Brain pericyte (primary cell): ENCODE measurements at places on chromosomes 1 and 21.

DNA sequence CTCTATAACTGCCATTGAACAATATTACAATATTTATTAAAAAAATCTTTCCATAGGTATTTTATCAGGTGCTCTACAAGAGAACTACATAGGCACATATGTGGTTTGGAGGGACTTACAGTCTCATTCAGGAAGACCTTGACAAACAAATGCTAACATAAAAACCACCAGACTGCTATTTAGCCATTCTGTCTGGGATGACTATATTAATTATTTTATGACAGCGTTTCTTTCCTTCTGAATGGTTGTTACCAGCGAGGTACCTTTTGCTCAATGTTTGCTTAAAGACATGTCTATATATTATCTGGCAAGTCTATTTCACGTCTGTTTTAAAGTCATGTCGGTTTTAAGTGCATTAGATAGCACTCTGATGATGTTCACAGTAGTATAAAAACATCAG lies 69.7 kb downstream of the RUNX1 start:
- no peak for DNase-seq

DNA sequence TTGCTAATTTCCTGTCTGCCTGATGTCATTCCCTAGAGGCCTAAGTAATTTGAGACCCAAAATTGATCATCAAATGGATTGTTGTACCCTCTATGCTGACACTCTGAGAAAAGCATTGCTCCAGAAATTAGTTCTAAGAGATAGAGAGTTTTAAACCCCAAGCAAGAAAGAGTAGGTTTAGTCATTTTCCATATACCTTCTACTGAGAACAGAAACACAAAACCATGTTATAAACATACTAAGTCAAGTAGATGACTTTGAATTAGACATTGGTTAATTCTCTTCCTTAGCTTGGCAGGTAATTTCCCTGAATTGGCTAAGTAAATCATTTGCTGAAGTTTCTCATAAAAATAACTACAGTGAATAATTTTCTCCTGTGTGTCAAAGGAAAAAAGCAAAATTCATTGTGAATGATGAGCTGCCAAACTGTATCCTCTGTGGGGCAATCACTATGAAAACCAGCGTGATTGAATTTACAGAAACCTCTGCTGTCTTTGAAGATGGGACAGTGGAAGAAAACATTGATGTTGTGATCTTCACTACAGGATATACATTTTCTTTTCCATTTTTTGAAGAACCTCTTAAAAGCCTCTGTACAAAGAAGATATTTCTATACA lies 20.1 kb downstream of the FMO4 start:
- DNase-seq: no peak

- DNase-seq: no peak
Observed at GRCh38 chr1:3502641-3503524, 48.4 kb downstream of the ARHGEF16 start.

DNA sequence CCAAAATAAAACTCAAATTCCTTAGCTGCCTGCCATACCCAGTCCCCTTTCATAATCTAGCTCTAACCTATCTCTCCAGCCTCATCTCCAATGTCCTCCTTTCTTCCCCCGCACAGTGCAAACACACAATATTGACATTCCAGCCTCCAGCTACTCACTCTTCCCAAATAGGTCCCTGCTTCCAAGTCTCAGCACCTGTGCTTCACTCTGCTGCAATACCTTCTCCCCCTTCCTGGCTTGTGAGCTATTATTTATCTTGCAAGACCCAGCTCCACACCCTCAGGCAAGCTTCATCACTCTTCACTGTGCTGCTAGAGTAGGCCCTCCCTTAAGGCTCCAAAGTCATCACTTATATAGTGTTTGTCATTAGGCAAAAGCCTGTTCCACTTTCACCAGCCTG lies 9.7 kb downstream of the PLPP3 start:
- DNase-seq: no peak

GRCh38 chr21:45836694-45837670 lies 144.6 kb upstream of the COL6A1 start:
- no peak for DNase-seq

DNA sequence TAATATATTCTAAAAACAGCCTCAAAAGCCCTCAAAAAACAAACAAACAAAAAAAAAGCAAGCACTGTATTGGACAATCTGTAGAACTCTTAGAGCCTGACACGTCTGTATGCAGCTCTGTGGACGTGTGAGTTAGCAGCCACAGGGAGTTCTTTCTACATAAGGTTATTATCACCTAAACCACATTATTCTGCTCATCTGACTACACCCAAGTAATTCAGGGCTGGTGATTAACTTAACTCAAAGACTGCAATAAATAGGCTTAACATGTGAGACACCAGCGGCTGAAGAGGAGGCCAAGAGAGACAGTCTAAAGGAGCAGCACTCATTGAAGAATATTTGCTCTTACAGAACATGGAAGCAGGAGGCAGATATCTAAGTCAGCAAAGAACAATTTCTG lies 316.0 kb downstream of the VAV3 start:
- DNase-seq: no peak

DNA sequence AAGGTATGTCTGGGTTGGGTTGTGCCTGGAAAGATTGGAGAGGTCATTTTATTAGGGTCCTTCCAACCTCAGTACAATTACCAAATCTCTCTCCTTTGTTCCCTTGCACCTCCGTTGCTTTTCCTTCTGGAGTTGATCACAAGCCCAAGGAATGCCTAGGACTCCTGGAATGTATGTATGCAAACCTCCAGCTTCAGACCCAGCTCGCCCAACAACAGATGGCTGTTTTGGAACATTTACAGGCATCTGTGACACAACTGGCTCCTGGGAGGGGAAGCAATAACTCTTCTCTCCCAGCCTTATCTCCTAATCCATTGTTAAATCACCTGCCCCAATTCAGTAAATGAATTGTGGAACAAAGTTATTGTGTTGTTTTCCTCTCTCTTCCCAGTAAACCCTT lies 8.3 kb downstream of the TSACC start:
- no peak for DNase-seq

DNA sequence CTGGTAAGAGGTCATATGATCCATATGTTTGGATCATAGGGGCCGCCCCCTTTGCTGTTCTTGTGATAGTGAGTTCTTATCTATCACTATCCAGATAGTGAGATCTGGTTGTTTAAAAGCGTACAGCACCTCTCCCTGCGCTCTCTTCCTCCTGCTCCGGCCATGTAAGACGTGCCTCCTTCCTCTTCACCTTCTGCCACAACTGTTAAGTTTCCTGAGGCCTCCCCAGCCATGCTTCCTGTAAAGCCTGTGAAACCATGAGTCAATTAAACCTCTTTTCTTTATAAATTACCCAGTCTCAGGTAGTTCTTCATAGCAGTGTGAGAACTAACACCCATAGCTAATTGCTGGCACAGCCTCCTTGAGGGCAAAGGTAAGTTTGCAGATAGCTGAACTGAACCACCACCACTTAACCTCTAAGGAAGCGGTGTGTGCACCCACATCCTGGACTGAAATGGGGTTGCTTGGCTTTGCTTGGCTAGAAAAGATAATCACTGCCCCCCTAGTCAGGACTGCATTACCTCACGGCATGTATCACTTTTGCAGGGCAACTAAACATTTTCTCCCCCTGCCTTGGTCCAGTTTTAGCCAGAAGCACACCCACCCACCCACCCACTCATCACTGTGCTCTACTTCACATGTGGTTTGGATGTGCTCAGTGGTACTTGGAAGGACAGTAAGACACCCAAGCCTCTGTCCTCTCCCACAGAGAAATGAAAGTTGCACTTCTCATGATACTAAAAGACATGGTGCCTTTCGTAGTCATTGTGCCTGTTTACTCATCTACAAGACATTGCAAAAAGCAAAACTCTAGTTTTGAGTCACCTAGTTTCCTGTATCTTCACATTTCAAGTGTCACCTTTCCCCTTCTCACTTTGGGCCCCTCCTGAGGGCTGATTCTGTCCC lies 23.1 kb upstream of the PTAFR start:
- DNase-seq: no peak

DNA sequence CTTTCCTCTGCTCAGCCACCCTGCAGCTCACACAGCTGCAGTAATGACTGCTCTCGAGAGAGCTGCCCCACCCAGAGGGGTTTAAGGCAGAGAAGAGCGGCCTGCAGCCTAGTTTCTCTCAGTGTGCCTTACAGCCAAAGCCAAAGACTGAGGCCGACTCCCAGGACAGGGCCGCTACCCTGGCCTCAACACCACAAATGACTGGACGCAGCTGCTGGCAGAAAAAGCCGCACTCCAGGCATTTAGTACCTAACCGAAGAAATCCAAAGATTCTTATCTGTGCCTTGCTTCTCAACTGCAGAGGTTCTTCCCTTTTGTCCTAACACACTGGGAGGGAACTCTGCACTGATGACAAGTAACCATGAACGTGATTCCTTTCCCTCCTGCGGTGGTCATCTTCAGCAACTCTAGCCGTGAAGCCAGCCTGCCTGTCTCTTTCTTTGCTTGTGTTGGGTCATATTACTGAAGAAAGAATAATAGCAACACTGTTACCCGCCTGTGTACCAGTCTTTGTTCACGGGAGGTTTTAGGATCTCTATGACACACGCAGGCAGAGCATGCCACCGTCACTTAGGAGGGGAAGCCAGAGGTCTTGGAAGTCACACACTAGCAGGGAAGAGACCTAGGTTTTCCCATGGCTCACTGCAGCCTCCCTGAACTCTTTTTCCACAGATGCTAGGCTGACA lies 202.7 kb downstream of the RHOU start:
- DNase-seq: peak; percentile 38

- no peak for DNase-seq
Observed at GRCh38 chr1:111672331-111672730, 52.7 kb downstream of the RAP1A start.

GRCh38 chr1:228162286-228163006 lies 3.2 kb upstream of the IBA57 start:
- DNase-seq: no peak

GRCh38 chr1:44587796-44588460 lies 86.4 kb downstream of the TMEM53 start:
- no peak for DNase-seq

DNA sequence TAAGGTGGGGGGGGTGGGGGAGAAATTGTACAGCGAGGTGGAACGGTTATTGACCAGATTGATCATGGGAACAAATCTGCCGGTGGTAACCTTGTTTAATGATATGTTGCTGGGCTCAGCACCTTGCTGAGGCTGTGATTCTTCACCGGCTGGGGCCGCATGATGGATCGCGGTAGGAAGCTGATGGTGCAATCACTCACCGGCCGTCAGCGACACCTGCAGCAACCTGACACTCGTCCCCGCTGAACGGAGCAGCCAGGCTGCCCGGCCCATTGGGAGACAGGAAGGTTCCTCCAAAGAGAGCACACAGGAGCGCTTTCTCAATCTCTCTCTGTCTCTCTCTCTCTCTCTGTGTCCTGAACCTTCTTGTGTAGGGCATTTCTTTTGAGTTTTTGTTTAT lies 128.5 kb upstream of the RRP15 start:
- DNase-seq: no peak

DNA sequence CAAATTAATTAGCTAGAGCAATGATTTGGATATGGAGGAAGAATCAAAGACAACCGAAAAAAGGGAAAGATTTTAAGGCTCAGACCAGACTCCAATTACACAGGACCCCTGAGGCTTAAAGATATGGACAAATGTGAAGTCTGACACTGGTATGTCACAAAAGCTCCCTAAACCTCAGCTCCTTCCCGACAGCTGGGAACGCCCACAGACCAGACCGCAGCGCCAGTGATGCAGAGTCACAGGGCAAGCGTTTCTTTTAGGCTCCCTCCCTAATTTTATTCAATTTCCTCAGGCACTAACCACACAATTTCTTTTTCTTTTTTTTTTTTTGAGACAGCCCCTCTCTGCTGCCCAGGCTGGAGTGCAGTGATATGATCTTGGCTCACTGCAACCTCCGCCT lies 40.2 kb downstream of the NID1 start:
- DNase-seq: no peak

DNA sequence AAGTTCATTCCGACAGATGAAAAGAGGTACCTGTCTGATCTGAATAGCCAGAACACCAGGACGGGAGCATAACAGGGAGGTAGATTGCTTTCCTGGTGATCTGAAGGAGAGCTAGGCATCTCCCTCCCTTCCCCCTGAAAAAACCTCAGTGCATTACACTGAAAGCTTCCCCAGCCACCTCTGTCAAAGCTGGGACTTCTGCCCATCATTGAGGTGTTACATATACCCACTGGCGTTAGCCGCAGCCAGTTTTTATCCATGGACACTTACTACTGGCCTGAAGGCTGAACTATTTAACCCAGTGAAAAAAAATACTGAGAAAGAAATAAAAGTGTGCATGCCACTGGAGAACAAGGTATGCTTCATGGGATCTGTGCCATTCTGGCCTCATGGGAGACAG lies 568.3 kb upstream of the ADAMTS5 start:
- DNase-seq: no peak

DNA sequence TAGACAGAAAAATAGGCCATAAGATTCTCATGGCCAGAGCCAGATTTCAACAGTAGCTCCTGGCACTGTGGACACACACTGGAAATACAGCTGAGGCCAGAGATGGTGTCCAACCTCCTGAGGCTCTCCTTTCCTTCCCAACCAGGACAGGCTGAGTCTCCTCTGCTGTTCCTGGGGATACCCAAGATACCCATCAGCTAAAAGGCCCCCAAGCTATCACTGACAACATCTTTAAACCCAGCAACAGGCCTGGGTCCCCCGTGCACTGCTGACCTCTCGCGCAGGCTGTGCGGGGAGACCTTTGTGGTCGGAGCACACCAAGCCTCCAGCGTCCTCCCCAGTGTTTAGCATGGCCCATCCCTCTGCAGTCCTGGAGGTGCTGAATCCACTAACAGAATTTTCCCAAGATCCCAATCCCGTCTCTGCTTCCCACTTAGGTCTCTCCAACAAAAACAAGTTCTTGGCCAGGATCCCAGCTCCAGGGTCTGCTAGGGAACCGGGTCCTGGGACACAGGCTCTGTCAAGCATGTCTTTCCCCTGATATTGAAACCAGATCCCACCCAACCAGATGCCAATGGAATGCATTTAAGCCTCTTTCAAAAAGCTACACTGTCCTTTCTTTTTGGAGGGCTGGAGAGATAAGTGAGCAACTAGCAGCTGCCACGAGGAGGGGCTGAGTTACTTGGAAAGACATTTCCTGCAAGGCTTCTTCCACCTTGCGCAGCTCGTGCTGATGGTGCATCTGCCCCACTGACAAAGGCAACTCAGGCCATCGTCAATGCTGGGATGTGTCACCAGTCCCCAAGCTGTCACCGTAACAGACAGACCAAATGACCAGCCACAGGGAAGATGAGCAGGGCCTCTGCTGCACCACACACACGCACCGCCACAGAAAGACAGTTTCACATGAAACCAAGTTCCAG lies 73.2 kb downstream of the BCAR3 start:
- DNase-seq: no peak

DNA sequence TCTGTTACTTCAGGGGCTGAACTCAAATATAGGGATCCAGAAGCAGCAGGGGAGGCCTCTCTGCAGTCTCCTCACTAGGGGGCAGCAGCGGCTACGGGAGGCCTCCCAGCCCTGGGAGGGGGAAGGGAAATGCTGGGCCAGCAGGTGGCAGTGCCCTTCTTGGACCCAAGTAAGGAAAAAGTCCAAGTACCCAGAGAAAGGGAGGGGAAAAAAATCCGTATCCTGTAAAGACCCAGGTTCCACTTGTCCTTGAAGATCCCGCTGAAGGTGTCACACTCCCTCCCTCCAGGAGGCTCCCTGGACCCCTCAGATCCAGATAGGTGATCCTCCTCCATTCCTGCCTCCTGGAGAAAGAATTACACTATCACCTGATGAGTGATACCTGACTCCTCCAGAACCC lies 14.1 kb upstream of the NUAK2 start:
- DNase-seq: no peak

GRCh38 chr1:93732514-93732913 lies 50.9 kb upstream of the BCAR3 start:
- DNase-seq: no peak
